ENCODE measurements at places on chromosomes 5 and 9.

GRCh38 chr9:105246656-105247173 lies 2.3 kb downstream of the SLC44A1 start:
- DNase-seq, result no peak

GRCh38 chr5:118551031-118551430 lies 437.3 kb downstream of the DTWD2 start:
- DNase-seq, result no peak

- DNase-seq, result peak; percentile 7
These were observed 3.4 kb downstream of the COL5A1 start for GRCh38 chr9:134644725-134645606.

DNA sequence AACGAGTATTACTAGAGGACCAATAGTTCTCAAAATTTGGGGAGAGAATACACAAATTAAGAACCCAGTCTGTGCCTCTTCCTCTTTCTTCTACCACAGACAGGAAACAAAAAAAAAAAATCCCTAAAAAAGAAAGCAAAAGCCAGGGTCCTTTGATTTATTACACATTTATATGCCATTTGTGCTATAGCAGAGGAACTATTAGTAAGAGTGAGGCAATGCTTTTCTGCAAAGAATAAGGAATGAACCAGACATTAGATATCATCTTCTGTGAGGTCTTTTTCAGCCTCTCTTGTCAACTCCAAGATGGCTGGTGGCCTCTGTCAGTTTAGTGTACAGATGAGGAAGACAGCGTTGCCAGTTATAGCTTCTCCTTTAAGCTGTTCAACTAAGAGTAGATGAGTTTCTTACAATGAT lies 127.6 kb downstream of the RFX3 start:
- DNase-seq, result no peak

- no peak for DNase-seq
These were observed 113.3 kb upstream of the GRAMD2B start for GRCh38 chr5:126309860-126310259.

GRCh38 chr9:33778700-33779351 lies 16.5 kb upstream of the PRSS3 start:
- DNase-seq, result peak; percentile 58

GRCh38 chr5:21125238-21125983 lies 1137.4 kb upstream of the CDH18 start:
- DNase-seq, result no peak

DNA sequence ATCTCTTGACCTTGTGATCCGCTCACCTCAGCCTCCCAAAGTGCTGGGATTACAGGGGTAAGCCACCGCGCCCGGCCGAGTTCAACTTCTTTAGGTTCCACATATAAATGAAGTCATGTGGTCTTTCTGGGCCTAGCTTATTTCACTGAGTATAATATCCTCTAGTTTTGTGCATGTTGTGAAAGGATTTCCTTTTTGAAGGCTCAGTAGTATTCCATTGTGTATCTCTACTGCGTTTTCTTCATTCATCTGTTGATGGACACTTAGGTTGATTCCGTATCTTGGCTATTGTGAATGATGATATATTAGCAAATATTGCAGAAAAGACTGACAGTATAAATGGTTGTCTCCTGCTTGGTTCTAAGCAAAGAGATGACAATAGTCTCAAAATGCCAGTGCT lies 20.1 kb downstream of the ODF2 start:
- no peak for DNase-seq

GRCh38 chr9:133405508-133406438 lies 12.0 kb downstream of the REXO4 start:
- DNase-seq, result no peak

DNA sequence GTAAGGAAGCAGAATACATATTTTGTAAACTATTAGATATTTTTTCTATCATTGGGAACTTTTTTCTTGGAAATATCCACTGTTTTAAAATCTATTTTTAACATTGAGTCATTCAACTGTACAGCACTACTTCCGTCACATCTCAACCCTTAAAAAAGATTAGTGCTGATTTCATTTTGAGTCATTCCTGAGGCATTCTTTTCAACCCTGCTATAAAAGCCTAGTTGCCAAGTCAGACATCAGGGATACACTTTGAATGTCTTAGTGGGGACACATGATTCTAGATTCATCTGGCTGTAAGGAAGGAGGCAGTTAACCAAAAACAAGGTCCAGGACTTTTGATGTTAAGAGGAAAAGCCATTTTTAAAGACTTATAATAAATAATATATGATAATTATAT lies 160.9 kb downstream of the GIN1 start:
- no peak for DNase-seq

DNA sequence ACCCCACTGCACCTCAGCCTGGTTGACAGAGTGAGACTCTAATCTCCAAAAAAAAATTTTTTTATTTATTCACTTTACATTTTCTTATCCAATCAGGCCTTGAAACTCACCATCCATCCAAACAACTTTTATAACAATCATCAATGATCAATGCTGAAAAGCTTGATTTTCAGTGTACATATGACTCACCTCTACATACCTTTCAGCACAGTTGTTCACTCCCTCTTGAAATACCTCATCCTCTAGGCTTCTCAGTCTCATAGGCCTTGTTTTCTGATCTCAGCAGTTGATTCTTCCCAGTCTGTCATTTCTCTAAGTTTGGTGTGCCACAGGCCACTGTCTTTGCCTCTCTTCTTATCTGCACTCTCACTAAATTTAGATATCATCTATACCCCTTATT lies 36.2 kb downstream of the GRIN3A start:
- no peak for DNase-seq

- DNase-seq, result no peak
These were observed 2.6 kb downstream of the SLC22A5 start for GRCh38 chr5:132372127-132372526.

GRCh38 chr5:150321784-150322183 lies 19.1 kb upstream of the ARSI start:
- DNase-seq, result no peak
